ENCODE measurements at places on chromosomes 7 and 10.

GRCh38 chr10:876438-876837, 55.1 kb downstream of the LARP4B start:
- no peak for DNase-seq

GRCh38 chr10:127774766-127775559, 38.0 kb downstream of the FOXI2 start:
- no peak for DNase-seq

GRCh38 chr7:84055904-84056605, 138.5 kb downstream of the SEMA3A start:
- no peak for DNase-seq

GRCh38 chr7:133481676-133482075, 228.8 kb downstream of the EXOC4 start:
- no peak for DNase-seq

- DNase-seq: no peak
Observed at GRCh38 chr7:87505557-87506245, 30.2 kb upstream of the ABCB4 start.

- DNase-seq: no peak
Observed at GRCh38 chr7:49583440-49583839, 190.0 kb upstream of the VWC2 start.

- no peak for DNase-seq
Observed at GRCh38 chr10:75486591-75486990, 55.2 kb downstream of the LRMDA start.

Data from thoracic aorta (tissue), 2 donors.